Pulmonary artery endothelial cell (primary cell): ENCODE measurements at places on chromosomes 13 and 19.
A peak's percentile ranks its signal among the peaks of the same experiment; 100 is the strongest.

GRCh38 chr19:56350416-56351045 lies 35.9 kb upstream of the ZSCAN5A start:
- no peak for DNase-seq

DNA sequence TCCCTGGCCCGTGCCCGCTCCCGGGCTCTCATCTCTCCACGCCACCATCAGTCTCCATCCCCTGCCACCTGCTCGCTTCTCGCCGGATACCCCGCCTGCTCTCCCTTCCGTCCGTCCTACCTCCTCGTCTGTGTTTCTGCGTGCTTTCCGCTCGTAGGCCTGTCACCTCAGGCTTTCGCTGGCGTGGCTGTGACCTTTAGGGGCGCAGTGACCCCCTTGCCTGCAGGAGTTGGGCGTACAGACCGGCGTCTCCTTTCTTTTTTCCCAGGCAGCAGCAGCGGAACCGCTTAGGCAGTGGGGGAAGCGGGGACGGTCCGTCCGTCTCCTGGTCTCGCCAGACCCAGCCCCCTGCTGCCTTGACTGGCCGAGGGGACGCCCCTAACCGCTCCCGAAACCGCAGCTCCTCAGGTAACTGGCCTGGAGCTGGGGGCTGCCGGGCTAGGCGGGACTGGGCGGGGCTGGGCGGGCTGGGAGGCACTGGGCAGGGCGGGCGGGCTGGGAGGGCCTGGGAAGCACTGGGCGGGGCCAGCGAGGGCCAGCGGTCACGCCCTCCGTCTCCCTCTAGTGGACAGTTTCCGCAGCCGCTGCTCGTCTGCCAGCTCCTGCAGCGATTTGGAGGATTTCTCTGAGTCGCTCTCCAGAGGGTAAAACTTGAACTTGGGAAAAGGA lies 6.3 kb downstream of the PGLYRP1 start:
- peak; percentile 20 for DNase-seq

DNA sequence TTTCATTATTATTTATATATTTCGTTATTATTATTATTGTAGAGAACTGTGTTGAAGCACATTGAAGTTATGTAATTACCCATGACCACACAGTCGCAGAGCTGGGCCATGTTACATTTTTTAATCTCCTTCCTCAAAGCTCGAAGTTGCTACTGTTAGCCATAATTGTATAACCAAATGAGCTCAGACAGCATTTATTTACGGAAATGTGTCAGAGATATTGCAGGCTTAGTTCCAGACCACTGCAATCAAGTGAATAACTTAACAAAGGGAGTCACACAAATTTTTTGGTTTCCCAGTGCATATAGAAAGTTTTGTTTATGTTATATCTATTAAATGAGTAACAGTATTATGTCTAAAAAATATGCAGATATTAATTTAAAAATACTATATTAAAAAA lies 147.1 kb upstream of the SLITRK1 start:
- no peak for DNase-seq

DNA sequence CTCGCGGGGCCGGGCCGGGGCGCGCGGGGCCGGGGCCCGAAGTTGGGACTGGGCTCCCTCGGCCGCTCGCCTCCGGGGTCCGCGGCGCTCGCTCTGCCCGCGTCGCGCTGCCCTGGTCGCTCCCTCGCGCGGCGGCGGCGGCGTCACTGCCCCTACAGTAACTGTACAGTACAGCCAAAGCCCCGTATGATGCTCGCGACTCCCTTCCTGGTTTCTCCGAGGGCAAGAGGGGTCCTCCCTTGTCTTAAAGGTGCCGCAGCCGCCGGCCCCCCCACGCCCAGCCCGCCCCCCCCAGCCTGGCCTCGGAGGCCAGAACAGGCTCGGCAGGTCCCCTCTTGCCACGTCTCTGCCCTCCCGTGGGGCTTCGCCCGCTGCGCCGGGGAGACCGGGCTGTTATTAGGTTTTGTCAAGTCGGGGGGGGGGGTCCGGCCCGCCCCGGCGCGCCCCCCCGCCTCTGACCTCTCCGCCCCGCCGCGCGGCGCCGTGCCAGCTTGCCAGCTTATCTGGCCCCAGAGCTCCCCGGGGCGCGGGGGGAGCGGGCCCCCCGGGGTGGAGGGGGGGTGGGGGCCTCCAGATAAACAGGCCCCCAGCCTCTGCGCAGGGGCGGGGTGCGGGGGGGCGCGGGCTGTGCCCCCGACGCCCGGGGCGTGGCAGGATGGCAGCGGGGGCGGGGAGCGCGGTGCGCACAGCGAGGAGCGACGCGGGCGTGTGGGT lies at the start of gene ZBTB7A:
ZBTB7A (minus strand) TSS at position 218 of the 714 bp plus-strand sequence. CDS start 11,667 bp downstream, outside the sequence.
- DNase-seq, result no peak

DNA sequence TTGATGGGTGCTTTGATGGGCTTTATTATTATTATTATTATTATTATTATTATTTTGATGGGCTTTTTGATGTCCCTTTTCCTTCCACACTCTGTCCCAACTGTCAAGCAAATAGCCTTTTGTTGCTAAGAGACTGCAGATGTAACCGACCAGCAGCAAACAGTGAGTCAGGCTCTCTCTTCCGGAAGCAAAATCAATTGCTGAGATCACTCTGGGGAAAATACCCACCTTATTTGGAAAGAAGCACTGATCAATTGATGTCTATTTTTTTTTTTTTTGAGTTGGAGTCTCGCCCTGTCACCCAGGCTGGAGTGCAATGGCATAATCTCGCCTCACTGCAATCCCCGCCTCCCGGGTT lies 2.9 kb downstream of the LDLR start:
- peak; percentile 68 for DNase-seq
